Skeletal muscle cell (primary cell): ENCODE measurements at places on chromosomes 5 and 9.
A peak's percentile ranks its signal among the peaks of the same experiment; 100 is the strongest.

DNA sequence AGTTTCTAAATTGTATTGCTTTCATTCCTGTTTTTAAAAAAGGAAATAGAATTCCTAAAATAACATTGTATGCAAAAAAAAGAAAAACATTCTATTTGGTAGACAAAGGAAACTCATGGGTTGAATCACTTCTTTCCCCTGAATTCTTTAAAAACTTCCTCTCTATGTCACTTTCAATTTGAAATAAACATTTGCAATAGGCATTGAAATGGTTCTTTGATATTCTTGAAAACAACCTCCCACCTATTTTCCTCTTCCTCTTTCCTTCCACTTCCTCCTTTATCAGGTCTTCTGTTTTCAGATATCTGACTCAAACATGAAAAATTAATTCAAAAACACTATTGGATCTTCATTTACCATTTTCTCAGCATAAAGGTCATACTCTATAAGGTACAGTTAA lies 442.0 kb upstream of the MEF2C start:
- DNase-seq: no peak

DNA sequence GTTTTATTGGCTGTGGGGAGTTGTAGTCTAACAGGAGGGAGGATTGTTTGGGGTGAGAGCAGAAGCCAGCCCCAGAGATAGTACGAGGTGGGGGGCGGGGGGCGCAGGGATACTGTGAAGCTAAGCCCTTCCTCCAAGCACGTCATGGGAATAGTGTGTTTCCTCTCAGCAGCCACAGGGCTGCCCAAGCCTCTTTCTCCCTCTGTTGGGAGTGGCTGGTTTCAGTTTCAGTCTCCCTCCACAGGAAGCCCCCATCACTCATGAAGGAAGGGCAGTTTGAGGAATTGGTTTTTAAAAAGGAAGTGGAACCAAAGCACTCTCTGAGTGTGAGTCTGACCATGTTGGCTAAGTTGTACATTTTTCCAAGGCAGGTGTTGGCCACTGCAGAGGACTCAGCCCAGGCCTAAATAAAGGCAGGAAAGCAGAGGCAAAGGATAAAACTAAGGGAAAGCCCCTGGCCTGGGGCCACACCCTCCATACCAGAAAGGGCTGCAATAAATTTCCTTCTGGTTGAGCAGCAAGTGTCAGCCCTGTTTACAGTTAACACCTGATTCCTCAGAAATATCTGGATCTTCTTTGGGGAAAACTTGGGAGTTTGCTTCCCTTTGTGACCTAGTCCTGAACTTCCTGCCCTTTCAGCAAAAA lies 3.2 kb downstream of the RAB24 start:
- DNase-seq: peak; percentile 33

GRCh38 chr5:135761746-135762145 lies 72.7 kb upstream of the SLC25A48 start:
- no peak for DNase-seq

GRCh38 chr5:77444356-77444755 lies 47.8 kb downstream of the WDR41 start:
- DNase-seq: no peak

GRCh38 chr9:78438211-78438610 lies 141.3 kb downstream of the PSAT1 start:
- no peak for DNase-seq
